Stimulated activated CD4-positive, alpha-beta T cell treated with anti-CD3 and anti-CD28 coated beads, TNF-alpha, amount 100 ng/mL, for 24 hours (primary cell): ENCODE measurements at places on chromosomes 6 and 20.
A peak's percentile ranks its signal among the peaks of the same experiment; 100 is the strongest.

DNA sequence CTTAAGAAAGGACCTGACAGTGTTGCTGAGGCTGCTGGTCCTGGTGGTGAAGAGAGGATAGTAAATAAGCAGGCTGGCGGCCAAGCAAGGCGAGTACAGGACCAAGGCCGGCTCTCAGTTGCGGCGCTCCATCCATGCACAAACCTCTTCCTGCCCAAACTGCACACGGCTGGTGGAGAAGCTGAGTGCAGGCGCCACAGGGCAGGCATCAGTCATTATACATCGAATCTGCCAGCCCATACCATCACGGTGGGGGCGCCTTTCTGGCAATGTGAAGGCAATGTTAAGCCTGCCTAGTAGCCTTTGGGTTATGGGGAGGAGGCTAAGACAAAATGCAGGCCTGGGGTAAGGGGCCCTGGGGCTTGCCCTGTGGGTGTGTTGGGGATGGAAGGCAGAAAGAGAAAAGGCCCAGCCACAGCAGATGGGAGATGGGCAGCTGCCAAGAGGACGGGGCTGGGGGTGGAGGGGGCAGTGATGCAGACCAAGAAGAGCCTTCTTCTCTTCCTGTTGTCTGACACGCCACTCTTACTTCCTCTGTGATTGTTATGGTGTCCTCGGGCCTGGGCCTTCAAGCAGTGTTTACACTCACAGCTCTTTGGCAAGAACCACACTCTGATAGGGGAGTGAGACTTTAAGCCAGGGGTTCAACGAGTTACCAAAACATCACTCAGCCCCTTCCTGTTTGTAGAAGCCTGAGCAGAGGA is 20.3 kb upstream of the KCNK16 start:
- DNase-seq = no peak

DNA sequence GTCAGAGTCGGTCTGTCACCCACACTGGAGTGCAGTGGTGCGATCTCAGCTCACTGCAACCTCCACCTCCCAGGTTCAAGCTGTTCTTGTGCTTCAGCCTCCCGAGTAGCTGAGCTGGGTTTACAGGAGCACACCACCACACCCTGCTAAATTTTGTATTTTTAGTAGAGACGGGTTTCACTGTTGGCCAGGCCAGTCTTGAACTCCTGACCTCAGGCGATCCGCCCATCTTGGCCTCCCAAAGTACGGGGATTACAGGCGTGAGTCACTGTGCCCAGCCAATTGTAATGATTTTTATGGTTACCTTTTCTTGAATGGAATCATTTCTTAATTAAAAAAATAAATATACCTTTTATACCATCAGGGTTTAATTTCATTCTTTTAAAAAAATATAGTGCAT is 105.7 kb downstream of the MTHFD1L start:
- no peak for DNase-seq

GRCh38 chr6:103027271-103027931 is 1633.9 kb downstream of the GRIK2 start:
- no peak for DNase-seq

- no peak for DNase-seq
Measured at GRCh38 chr6:55320696-55321086, 6.6 kb upstream of the GFRAL start.

DNA sequence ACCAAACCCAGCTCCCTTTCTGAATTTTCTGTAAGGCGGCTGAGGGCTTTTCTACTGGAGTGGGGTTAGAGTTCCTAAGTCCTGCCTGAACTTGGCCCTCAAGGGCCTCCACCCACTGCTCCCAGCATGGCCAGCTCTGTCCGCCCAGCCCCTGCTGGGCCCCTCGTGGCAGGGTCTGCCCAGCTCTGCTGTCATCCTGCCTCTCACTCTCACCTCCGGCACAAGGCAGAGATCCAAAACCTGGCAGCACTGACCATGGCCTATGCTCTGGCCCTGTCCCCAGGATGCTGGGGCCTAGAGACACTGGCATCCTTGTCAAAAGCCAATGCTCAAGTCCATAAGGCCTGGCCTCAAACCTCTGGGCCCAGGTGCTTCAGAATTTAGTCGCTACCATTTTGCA is 61.1 kb downstream of the TAF4 start:
- DNase-seq = no peak

GRCh38 chr6:138849791-138850190 is 53.9 kb downstream of the ECT2L start:
- no peak for DNase-seq

- DNase-seq = no peak
Measured at GRCh38 chr6:167703347-167703746, 123.4 kb upstream of the AFDN start.

GRCh38 chr20:50588034-50588736 is 78.0 kb downstream of the PTPN1 start:
- peak; percentile 68 for DNase-seq

DNA sequence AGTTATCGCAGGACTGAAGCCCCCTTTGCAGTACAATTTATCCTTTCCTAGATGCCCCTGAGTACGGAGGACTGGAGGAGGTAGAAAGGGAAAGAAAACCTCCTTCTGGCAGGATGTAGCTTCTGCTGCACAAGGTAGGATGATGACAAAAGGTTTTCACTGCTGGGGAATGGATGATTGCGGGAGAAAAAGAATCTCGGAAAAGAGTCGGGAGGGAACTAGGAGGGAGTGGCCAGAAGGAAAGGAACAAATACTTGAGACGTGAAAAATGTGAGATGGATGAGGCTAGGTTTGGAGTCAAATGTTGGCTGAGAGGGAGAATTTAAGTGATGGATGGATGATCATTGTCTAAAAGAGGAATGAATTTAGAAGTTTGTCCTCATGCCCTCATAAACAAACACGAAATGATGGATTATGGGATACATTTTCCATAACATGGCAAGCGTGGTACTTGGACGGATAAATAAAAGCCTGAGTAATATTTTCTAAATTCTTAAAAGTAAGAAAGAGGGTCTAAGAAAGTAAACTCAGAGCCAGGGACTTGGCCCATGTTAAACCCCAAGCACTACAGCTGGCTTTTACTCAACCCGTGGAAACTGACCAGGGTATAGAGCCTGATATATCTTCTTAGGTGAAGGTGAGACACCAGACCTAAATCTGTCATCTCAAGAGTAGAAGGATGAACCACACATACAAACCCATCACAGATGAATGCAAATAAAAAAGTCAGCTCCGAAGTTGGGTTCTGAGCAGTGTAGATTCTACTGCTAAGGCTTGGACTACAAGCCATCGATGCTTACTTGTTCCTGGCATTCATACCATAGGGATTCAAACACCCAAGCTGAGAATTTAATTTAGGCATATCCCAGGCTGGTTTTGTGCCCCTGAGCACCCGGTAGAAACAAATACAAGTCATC is 72.4 kb downstream of the HFE start:
- no peak for DNase-seq

DNA sequence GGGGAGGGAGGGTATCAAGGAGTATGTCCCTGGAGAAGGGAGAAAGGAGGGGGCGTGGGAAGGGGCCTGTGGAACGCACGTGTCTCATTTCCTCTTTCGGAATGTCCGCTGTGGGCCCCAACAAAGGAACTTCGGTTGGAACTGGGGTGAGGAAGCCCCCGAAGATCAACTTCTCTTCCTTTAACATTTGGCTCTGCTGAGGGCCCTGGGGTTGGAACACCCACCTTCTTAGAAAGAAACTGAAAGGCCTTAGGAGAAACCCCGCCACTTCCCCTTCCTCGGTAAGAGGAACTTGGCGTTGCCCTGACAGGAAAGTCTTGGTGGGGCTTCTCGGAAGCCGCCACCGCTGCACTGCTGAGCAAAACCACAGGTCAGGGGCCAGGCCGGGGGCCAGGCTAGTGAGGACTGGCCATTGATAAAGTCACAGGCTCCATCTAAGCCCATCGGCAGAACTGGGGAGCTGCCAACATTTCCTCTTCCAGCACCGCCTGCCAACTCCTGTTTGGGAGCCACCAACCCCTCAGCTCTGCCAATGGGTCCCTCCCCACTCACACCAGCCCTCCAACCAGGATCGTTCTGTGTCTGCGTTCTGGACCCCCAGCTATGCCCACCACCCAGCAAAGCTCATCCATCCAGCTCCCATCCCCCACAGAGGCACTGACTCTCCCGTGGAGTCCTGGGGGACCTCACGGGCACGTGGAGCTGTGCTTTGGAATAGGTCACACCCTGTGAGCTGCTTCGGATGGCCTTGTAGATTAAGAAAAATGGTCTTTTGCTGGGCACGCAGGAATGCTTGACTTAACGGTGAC is 44.8 kb downstream of the FGD2 start:
- DNase-seq = no peak

GRCh38 chr20:38857703-38858102 is 52.2 kb downstream of the PPP1R16B start:
- no peak for DNase-seq

GRCh38 chr6:135182071-135183001 is 1.2 kb downstream of the MYB start:
- DNase-seq = peak; percentile 11

GRCh38 chr6:36804563-36804962 is 34.7 kb downstream of the CPNE5 start:
- DNase-seq = no peak

DNA sequence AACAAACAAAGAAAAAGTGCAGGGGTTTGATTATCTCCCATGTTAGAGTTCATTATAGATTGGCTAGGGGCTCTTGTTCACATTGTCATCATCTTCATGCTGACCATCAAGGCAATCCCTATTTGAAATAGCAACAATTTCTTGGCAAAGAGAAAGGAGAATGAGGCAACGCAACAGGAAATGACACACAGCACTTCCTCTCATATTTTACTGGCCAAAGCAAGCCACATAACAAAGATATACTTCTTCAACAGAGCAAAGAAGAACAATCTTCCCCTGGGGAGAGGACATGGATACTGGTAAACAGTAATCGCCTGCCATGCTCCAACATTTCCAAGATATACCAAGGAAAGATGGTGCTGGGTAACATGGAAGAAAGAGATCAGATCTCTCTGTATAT is 29.8 kb downstream of the EPM2A start:
- no peak for DNase-seq

GRCh38 chr6:102749210-102749971 is 1355.9 kb downstream of the GRIK2 start:
- DNase-seq = no peak

- no peak for DNase-seq
Measured at GRCh38 chr6:161584051-161584450, 310.2 kb upstream of the AGPAT4 start.

DNA sequence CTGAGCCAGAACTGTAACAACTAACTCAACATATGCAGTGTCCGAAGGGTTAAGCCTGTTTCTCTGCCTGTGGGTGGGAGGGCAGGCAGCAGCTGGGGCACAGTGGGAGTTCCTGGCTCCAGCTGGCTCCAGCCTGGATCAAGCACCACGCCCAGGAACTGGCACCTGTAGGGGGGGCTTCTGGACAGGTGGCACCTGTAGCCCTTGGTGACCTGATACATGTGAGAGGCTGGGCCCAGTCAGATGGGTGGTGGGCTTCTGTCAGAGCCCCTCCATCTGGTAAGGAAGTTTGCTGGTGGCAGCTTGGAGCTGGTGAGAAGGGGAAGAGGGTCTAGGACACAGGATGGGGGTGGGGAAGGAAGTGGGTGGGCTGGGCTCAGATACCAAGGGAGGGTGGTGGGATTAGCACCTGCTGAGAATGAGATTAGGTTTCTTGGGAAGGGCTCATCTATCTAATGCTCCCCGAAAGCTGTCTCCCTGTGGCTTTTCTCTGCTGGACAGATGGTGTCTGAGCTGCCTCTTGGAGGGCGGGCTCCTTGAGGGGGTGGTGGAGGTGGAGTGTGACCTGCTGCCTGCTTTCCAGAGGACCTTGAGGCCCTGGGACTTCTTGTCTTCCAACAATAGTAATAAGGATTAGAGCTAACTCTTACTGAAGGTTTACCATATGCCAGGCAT is 28.5 kb downstream of the BCL2L1 start:
- DNase-seq = no peak

- no peak for DNase-seq
Measured at GRCh38 chr6:33834401-33835392, 30.9 kb upstream of the MLN start.

- no peak for DNase-seq
Measured at GRCh38 chr6:45423111-45423823, 45.5 kb upstream of the SUPT3H start.

- peak; percentile 40 for DNase-seq
Measured at GRCh38 chr6:35240838-35241801, 18.4 kb upstream of the ZNF76 start.

- DNase-seq = no peak
Measured at GRCh38 chr6:1986454-1987243, 258.8 kb downstream of the GMDS start.

- no peak for DNase-seq
Measured at GRCh38 chr6:152310371-152310954, 326.7 kb downstream of the SYNE1 start.

GRCh38 chr20:38321959-38322598 is 18.1 kb downstream of the BPI start:
- no peak for DNase-seq

- no peak for DNase-seq
Measured at GRCh38 chr20:62149532-62150309, 6.2 kb downstream of the SS18L1 start.

GRCh38 chr6:159833997-159834603 is 34.0 kb downstream of the PNLDC1 start:
- no peak for DNase-seq

DNA sequence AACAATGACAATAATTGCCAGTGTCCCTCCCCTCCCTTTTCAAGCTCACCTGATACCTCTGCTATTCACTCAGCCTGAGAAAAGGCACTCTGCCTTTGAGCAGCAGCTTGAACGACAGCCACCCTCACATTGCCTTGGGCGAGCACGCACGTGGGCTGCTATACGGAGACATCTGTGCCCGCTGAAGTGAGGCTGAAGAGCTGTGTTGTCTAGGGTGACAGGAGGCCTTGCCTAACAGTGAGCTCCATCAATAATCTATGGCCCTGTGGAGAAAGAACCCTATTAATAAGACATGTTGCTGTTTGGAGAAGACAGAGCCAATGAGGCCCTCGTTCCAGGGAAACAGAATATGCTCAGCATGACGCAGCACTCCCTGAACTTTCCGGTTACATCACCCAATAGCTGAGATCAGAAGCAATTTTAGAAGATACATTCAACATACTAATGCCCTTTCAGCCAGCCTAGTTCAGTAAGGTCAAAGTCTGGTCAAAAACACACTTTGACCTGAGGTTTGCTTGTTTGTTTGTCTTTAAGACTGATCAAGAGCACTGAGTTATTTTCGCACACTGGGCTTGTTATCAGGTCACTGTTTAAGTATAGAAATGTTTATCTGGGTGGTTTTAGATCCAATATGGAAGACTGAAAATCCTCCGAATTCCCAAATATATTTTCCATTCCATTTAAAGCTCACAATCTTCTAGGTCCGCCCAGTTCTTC is 30.6 kb downstream of the RBM24 start:
- DNase-seq = no peak

- DNase-seq = no peak
Measured at GRCh38 chr20:49699200-49699992, 14.3 kb downstream of the B4GALT5 start.
